ENCODE measurements at places on chromosomes 6 and 20.

GRCh38 chr6:157269261-157269794 lies 54.0 kb downstream of the TMEM242 start:
- DNase-seq = no peak

GRCh38 chr6:119233312-119233984 lies 116.1 kb downstream of the MAN1A1 start:
- DNase-seq = no peak

DNA sequence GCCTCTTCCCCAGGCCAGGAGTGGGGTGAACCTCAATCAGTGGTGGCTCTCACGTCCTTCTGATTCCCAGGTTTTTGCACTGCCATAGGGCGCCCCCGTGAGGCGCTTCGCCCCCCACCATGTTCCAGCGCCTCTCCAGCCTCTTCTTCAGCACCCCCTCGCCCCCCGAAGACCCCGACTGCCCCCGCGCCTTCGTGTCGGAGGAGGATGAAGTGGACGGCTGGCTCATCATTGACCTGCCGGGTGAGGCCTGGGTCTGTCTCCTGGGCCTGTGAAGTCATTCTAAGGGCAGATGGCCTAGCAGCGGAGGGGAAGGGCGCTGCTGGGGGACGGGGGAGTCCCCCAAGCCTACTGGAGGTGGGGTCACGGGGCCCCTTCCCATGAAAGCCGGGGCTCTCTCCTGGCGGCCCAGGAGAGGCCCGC lies 4.5 kb downstream of the TP53INP2 start:
- peak; percentile 15 for DNase-seq

DNA sequence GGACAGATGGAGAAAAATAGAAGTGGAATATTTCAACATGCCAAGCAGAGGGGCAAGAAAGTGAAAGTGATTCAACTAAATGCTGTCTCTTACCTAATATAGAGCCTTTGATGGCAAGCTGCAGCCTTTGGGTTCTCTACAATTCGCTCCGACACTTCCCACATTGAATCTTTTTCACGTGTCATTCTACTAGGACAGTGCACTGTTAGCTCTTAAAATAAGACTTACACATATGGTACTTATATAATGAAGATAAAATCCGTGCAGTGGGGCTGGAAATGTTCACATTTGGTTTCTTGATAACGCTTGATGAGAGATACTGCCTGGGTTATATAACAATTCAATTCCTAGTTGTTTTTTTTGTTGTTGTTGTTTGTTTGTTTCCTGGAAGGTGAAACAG lies 502.4 kb downstream of the LMBRD1 start:
- DNase-seq = no peak

DNA sequence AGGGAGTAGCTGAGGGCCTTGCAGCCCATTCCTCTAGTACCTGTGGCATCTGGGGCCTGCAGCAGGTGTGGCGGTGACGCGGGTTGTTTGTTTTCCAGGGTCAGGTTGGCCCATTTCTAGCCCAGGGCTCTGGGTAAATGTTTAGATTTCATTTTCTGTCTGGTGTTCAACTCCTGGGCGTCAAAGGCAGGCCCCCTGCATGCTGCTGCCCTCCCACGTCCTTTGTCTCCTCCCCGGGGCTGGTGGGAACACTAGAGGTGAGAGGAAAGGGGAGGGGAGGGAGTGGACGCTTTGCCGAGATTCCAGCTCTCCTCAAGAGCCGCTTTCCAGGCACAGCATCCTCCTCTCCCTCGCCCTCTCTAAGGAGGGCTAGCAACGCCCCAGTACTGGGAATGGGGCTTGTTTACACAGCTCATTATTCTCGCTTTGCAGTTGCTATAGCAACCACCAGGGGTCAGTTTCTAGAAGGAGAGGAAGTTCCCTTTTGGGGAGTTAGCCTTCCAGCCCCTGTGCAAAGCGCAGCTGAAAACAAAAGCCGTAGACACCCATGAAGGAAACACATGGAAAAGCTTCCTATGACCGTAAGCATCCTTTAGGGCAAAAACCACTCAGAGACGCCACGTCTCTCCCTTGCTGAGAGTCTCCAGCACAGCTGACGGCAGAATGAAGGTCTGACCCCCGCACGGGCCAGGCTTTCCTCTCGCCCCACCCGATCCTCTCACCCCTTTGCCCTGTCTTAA lies 170.6 kb downstream of the LY86 start:
- no peak for DNase-seq

- no peak for DNase-seq
Observed at GRCh38 chr6:126180585-126180984, 159.3 kb upstream of the CENPW start.

DNA sequence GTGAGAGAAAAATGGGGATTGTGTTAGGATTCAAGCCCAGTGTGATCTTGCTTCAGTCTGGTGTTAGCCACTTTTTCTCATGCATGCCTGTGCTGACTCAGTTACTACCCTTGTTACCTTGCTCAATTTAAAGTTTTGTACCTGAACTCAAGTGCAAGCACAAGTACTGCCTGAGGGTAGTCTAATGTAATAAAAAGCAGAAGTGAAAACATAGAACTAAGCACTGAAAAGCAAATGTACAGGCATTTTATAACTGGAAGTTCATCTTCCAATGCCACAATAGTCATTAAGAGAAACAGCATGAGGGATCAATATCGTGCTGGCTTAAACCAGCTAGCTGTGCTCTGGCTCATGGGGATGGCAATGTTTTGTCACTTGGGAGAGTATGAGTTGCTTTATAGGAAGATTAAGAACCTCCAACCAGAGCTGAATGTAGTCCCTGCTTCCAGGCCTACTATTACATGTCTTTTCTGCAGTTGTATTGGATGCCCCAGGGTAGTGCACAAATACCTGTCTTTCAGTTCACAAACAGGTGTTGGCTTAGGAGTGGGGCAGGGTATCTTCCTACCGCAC lies 48.7 kb downstream of the SLC35F1 start:
- no peak for DNase-seq

DNA sequence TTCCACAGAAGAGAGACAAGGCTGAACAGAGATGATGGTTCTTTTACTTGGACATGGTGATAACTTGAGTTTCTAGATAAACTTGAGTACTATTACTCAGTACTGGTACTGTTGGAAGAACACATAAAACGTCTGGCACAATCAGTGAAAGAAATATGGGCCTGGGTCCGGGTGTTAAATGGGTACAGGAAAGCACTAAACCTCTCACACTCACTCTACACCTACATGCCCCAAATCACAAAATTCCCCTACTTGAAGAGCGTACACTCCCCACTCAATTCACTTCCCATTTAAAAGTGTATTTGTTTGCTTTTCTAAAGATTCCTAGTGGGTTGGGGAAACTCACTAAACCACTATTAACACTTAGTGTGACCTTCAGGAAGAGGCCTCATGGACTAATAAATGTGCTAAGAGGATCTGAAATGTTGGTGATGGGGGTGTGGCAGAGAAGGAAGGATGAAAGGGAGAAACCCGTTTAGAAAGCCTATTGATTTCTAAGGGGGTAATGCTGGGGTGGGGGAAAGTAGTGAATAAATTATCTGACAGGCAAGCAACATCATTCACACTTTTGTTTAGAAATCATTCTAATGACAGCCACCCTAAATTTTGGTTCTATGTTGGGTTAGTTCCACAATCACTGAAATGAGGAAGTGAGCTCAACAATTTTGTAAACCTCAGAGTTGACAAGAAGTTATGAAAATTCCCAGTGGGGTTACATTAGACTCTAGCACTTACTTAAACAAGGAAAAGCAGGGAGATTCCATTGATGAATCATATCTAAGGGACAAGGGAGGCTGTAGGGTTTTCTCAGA lies 222.6 kb upstream of the MARCKS start:
- DNase-seq = no peak

DNA sequence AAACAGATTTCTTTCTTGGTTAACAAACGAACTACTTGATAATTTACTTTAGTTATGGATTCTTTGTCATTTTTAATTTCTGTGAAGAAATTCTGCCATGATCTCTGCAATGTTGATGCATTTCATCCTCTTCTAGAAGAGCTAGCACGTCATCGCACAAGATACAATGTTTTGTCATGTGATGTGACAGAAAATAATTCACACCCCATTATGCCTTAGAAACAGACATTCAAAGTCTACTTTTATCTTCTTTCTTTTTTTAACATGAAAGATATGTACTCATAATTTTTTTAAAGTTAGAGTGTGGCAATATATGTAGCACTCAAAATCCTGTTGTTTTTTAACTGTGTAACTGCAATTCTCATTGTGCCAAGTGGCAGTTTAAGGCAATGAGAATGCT lies 39.6 kb upstream of the NELFCD start:
- no peak for DNase-seq

DNA sequence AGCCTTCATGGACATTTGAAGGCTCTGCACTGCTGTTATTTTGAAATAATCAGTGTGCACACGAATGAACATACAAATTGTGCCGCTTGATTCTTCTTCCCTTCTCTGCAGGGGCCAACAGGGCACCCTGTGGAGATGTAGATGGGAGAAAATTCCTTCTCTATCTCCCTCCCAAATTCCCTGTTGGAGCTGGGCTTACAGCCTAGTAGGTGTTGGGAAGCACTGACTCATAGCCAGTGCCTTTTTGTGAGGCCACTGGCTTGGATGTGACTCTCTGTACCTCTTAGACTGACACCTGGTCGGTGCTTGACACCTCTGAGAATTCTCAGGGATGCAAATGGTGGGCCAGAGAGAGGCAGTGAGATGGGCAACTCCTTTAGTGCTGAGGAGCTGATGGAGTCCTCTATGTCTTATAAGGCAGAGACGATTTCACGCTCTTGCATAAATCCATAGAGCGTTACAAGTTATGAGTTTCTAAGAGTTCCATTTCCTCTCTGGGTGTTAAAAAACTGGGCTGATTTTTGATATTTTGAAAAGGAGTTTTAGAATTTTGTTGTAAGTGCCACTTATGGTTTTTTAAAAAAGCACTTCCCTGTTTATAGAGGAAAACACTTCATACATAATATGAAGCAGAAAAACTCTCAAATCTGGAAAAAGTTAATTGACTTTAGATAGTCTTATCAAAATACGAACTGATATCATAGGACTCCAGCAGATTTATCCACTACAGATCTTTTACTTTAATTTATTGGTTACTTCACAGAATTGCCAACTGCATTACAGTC lies 89.8 kb upstream of the MAP3K7 start:
- no peak for DNase-seq

- DNase-seq = no peak
Observed at GRCh38 chr6:121439926-121440325, 4.5 kb downstream of the GJA1 start.

GRCh38 chr6:80540700-80541099 lies 434.2 kb downstream of the BCKDHB start:
- no peak for DNase-seq

DNA sequence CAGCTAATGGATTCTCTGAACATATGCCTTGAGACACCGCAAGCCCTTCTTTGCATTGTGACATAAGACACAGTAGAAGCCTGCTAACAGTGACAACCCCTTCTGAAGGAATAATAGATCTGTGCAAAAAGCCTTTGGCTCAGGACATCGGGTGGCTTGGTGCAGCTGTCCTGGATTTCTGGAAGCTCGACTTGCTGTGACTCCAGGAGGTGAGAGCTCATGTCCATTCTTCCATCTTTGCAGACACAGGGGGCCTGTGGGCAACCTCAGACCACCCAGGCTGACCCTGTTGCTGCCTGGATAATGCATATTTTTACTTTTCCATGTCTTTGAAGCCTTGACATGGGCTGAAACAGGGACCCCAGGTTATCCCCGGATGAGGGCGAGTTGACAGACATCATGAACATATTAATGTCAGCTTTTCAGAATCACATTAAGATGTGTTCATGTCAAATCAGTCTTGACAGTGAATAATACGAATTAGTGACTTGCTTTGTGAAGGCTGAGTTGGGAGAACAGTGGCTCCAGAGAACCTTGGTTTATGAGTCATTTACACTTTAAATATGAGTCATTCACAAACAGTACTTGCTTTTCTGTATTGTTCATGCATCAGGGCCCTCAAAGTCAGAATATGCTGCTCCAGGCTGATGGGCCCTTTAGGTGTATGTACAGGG lies 66.8 kb upstream of the IYD start:
- no peak for DNase-seq

DNA sequence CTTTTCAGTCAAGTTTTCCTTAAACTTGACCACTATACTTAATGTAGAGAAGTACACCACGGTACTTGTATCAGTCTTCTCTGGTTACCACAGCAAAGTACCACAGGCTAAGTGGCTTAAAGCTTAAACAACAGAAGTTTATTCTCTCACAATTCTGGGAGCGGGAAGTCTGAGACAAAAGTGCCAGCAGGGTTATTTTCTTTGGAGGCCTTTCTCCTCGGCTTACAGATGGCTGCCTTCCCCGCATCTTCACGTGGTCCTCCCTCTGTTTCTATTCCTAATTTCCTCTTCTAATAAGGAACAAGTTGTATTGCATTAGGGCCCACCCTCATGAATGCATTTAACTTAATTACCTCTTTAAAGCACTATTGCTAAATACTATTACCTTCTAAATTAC lies 258.0 kb downstream of the PLCB1 start:
- DNase-seq = no peak

DNA sequence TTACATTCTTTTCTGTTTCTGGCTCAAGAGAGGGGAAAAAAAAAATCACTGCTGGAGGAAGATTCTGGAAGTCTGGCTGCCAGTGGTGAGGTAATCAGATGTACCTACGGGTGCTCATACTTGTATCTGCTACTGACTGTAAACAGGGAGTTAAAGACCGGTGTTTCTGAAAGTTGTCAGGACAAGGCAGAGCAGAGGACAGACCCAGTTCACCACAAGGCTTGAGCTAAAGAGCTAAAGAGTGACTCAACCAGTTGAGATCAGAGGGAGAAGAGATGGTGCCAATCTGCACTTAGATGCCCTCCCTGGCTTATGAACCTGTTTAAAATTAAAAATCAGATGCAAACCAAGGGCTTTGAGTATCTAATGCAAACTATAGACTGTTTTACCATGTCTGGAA lies 55.4 kb downstream of the CEP162 start:
- DNase-seq = no peak

DNA sequence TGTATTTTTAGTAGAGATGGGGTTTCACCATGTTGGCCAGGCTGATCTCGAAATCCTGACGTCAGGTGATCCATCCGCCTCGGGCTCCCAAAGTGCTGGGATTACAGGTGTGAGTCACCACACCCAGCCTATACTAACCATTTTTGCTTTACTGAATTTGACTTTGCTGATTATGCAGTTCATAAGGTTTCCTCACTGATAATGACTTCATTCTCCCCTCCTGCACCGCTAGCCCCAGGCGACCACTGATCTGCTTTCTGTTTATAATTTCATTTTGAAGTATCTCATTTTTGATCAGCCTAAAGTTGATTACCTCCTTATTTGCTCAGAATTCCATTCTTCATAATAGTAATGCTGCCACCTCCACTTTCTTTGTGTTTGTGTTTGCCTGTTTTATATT lies 48.7 kb upstream of the FAM83D start:
- DNase-seq = no peak
